ENCODE measurements at places on chromosomes 7 and 10.
A peak's percentile ranks its signal among the peaks of the same experiment; 100 is the strongest.

DNA sequence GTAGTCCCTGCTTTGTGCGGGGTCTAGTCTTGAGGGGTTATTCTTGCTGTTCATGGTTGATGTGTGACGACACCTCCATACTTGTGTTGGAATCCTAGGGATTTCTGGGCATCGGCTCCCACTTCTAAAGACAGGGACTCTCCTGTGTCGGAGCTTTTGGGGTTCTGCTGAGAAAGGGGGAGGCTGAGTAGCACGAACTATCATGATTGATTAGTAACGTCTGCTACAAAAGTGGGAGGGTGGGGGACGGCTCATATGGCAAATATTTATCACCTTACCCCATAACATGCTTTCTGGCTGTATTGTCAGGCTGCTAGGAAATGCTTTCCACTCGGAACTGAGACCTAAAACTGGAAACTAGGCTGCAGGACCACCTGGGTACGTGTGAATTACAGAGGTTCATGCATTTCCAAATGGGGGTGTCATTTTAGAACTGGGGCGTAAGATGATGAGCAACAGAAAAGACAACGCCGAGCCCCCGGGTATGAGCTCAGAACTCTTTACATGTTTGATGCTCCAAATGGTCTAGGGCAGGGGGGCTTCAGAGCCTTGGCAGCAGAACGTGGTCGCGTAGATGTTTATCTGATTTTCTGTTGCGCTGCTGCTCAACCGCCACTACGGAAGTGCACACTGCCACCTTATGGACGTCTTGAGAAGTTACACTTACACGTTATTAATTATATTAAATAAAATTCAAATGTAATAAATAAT lies 15.1 kb upstream of the NME8 start:
- DNase-seq: no peak
- peaks cover 8% of the 10 kb centered on the region for H3K4me1 ChIP-seq
- H3K4me3 ChIP-seq: peak overlapping the region; percentile 86
- H3K27me3 ChIP-seq: peaks cover 9% of the 10 kb centered on the region

- H3K4me1 ChIP-seq: no peaks in the 10 kb centered on the region
- H3K27me3 ChIP-seq: peaks cover 32% of the 10 kb centered on the region
- H3K27ac ChIP-seq: no peak overlapping the region
- no peak for DNase-seq
Measured at GRCh38 chr7:43469051-43469450, 113.9 kb upstream of the STK17A start.

DNA sequence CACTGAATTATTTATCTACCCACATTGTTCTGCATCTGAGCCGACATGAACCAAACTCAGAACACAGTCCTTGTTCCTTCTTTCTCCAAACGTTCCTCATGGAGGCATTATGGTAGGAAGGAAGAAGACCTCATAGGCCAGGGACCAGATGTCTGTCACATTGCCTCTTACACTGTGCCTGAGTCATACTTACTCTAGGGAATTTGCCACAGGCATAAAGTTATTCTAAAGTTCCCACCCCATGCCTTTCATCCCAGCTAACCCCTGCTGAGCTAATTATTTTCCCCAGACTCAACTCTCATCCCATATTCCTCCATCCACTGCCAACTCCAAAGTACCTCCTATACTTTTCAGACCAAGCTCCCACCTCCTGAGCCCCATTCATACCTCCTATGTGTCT lies 21.2 kb downstream of the MAT1A start:
- H3K27ac ChIP-seq: no peak overlapping the region
- no peak for DNase-seq
- no peaks in the 10 kb centered on the region for H3K36me3 ChIP-seq
- no peaks in the 10 kb centered on the region for H3K27me3 ChIP-seq
- H3K4me1 ChIP-seq: no peaks in the 10 kb centered on the region

DNA sequence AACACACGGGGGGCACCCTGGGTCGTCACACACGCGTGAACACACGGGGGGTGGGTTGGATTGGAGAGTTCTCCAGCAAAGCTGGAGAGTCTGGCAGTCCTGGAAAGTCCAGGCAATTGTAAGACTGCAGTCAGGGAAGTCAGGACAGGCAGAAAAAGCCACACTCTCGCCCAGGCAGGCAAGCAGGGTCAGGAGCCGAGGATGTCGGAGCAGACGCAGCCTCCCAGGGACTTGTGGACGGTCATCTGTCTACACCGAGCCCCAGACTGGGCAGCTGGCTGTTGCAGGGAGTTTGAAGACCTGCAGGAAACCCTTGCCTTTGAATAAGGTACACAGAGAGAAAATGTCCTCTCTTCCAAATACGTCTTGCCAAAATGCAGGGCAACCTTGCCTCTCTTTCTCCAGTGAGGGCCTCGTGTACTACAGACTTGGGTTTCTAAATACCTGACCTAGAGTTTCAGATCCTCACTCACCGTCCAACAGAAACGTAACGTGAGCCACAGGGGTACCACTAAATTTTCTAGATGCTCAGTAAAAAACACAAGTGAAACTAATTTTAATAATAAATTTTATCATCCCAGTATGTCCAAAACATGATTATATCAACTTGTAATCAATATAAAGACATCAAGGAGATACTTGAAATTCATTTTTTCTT lies 176.7 kb downstream of the ADARB2 start:
- no peak overlapping the region for H3K27ac ChIP-seq
- H3K27me3 ChIP-seq: peaks cover 59% of the 10 kb centered on the region
- H3K36me3 ChIP-seq: no peaks in the 10 kb centered on the region
- no peak for DNase-seq
- no peak overlapping the region for H3K4me3 ChIP-seq

GRCh38 chr7:108307595-108307994 lies 148.6 kb downstream of the NRCAM start:
- no peak overlapping the region for H3K27ac ChIP-seq
- no peak overlapping the region for H3K4me3 ChIP-seq
- peaks cover 10% of the 10 kb centered on the region for H3K27me3 ChIP-seq
- no peak for DNase-seq

- no peaks in the 10 kb centered on the region for H3K4me1 ChIP-seq
- no peaks in the 10 kb centered on the region for H3K27me3 ChIP-seq
- H3K4me3 ChIP-seq: no peak overlapping the region
- H3K36me3 ChIP-seq: no peaks in the 10 kb centered on the region
Measured at GRCh38 chr7:71173955-71174354, 42.0 kb downstream of the GALNT17 start.

DNA sequence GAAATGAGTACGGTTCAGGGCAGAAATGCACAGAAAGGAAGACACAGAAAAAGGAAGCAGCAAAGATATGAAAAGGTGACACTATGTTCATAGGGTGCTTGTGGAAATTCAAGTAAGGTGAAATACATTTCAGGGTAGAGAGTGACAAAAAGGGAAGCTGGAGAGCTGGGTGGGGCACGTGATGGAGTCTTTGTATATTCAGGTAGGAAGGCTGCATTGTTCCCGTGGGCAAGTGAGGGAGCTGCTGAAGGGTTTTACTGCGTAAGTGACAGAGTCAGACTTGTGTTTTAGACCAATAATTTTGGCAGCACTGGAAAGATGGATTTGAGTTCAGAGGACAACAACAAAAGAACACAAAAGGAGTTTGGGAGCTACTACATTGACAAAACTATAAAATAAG lies 35.3 kb upstream of the ANK3 start:
- peaks cover 5% of the 10 kb centered on the region for H3K4me1 ChIP-seq
- H3K36me3 ChIP-seq: no peaks in the 10 kb centered on the region
- no peak overlapping the region for H3K27ac ChIP-seq
- H3K4me3 ChIP-seq: no peak overlapping the region

- H3K27ac ChIP-seq: no peak overlapping the region
- H3K27me3 ChIP-seq: no peaks in the 10 kb centered on the region
- H3K36me3 ChIP-seq: peaks cover 3% of the 10 kb centered on the region
- DNase-seq: no peak
- peaks cover 54% of the 10 kb centered on the region for H3K4me1 ChIP-seq
- no peak overlapping the region for H3K4me3 ChIP-seq
Measured at GRCh38 chr7:69873512-69873911, 275.2 kb downstream of the AUTS2 start.

DNA sequence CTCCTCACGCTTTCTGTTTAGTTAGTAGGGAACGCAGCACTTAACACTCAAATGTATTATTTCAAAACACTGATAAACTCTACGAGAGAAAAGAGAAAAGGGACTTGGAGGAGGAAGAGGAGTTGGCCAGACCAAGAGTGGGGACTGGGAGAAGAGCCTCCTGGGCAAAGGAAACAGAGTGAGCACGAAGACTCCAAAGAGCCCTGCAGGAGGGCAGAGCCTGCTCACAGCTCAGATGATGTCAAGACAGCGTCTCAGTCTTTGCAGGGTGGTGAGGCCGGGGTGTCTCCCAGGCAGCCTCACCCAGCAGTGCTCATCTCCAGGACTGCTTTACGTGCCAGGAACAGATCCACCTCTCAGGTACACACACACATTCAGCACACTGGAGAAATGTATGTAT lies 41.2 kb downstream of the CYTH3 start:
- no peak for DNase-seq
- H3K4me1 ChIP-seq: peaks cover 43% of the 10 kb centered on the region
- H3K4me3 ChIP-seq: no peak overlapping the region
- H3K27me3 ChIP-seq: no peaks in the 10 kb centered on the region
- H3K36me3 ChIP-seq: no peaks in the 10 kb centered on the region

Data from stimulated activated naive B cell treated with anti-CD40 and anti-IgM and Interleukin-4, amounts not matched to agents 10 μg/mL and 1 μg/mL and 100 μg/mL, for 72 hours (primary cell).